Heart left ventricle (tissue), 16 donors: ENCODE measurements at places on chromosomes 5 and 9. TPM values are rescaled to one million over a fixed set of nuclear protein-coding genes. Genes with fewer than 3 reads are reported as not detected.

- DNase-seq, result no peak
- H3K4me1 ChIP-seq, result no peaks in the 10 kb centered on the region
- H3K4me3 ChIP-seq, result no peak overlapping the region
Observed at GRCh38 chr5:148882332-148882731, 55.9 kb downstream of the ADRB2 start.

DNA sequence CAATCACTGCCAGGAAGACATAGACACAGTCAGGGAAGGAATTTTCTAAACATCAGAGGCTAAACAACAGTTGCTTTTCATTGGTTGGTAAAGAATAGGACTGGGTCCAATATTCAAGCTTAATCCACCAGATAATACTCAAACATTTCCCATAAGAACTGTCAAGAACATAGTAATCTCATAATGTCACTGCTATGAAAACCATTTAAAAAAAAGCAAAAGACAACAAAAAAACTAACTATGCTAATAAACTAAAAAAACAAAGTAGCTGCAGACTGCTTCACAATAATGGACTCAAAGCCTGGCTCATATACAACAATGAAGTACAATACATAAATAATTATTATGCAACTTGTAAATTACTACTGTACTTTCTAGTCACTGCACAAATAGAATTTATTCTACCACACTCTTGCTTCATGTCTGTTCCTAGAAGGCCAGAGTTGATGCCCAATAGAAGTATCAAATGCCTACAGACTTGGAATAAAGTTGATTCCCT, 148.7 kb downstream of the MLLT3 start:
- no peak for DNase-seq
- H3K27ac ChIP-seq, result no peak overlapping the region
- H3K27me3 ChIP-seq, result no peaks in the 10 kb centered on the region
- no peak overlapping the region for H3K4me3 ChIP-seq
- H3K36me3 ChIP-seq, result no peaks in the 10 kb centered on the region
- peaks cover 38% of the 10 kb centered on the region for H3K4me1 ChIP-seq

- no peaks in the 10 kb centered on the region for H3K4me1 ChIP-seq
- H3K36me3 ChIP-seq, result no peaks in the 10 kb centered on the region
- peaks cover 32% of the 10 kb centered on the region for H3K27me3 ChIP-seq
- DNase-seq, result no peak
- H3K27ac ChIP-seq, result no peak overlapping the region
- H3K4me3 ChIP-seq, result no peak overlapping the region
Observed at GRCh38 chr5:571791-572190, 40.3 kb upstream of the CEP72 start.

- H3K36me3 ChIP-seq, result no peaks in the 10 kb centered on the region
- H3K4me3 ChIP-seq, result no peak overlapping the region
Observed at GRCh38 chr9:13863112-13863511, 450.8 kb downstream of the NFIB start.

DNA sequence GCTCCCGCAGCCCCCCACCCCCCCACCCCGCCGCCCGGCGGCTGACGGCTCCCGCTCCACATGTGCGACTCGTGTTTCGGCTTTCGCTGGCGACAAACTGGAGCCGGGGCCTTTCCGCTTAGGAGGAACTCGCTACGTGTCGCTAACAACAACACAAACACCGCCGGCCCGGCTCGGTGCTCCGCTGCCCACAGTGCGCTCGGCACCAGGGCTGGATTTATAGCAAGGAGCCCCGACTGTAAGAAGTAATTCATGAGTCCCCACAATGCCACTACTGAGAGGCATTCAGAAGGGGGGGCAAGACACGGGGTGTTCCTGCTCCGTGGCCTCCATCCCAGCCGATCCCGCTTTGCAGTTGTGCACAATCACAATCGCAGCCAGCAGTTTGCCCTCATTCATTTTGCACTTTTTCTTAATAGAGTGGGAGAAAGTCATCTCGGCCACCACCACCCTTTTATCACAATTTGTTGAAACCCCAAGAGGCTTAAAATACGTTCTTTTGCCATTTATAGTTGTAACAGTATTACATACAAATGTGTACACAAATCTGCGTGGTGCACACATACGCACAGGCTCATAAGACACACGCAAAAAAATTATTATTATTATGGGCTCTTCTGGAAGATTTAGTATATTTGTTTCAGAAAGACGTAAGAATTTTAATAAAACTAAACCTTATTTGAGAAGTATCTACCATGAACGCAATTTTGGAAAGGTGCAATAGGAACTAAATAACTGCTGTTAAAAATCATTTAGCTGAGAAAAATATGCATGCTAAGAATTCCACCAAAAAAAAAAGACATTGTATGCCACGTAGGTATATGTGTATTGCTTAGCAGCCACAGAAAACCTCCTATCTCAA, 48.1 kb downstream of the EBF1 start:
- peak; percentile 78 for DNase-seq
- H3K27me3 ChIP-seq, result no peaks in the 10 kb centered on the region
- no peaks in the 10 kb centered on the region for H3K36me3 ChIP-seq
- H3K4me3 ChIP-seq, result peak overlapping the region; percentile 44

DNA sequence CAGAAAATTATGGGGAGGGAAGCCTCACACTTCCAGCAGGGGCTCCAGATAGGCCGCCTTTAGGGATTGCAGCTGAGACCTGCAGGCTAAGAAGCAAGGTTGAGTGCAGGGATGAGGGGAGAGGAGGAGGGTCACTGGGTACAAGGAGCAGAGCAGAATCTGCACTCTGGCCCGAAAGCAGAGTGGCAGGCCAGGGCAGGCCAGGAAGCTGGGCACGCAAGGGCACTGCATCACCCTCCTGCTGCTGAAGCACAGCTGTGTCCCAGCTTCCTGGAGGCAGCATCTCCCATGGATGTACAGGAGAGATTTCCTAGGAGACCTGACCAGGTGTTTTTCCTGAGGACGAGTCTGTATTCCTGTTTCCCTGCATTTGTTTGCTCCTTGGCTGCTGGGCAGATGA, 92.1 kb downstream of the SYK start:
- no peaks in the 10 kb centered on the region for H3K4me1 ChIP-seq
- H3K4me3 ChIP-seq, result no peak overlapping the region
- no peaks in the 10 kb centered on the region for H3K27me3 ChIP-seq

- no peak for DNase-seq
- no peak overlapping the region for H3K27ac ChIP-seq
- no peaks in the 10 kb centered on the region for H3K4me1 ChIP-seq
- no peaks in the 10 kb centered on the region for H3K27me3 ChIP-seq
- H3K36me3 ChIP-seq, result no peaks in the 10 kb centered on the region
Observed at GRCh38 chr5:61768692-61769281, 436.7 kb downstream of the ZSWIM6 start.

- H3K4me1 ChIP-seq, result peaks cover 64% of the 10 kb centered on the region
- peak overlapping the region; percentile 37 for H3K27ac ChIP-seq
- no peak overlapping the region for H3K4me3 ChIP-seq
- no peaks in the 10 kb centered on the region for H3K36me3 ChIP-seq
Observed at GRCh38 chr9:14344053-14344524, 30.1 kb upstream of the NFIB start.

Gene TAS2R1
- not detected for total RNA-seq
